ENCODE measurements at places on chromosomes 6 and 20.

DNA sequence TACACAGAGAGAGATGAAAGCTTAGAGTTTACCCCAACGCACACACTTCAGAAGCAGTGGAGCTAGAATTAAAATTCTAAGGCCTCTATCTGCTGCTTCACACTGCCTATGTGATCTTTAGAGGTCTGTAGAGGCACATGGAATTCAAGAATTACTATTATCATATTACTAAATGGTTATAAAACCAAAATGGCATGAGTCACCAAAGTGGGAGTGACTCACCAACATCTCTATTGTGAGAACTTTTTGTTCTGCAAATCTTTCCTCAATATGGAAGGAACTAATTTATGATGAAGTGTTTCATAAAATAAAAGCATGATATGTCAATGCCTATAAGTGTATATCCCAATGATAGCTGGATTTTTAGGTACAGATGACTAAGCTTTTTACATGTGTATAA lies 28.5 kb upstream of the TMEM244 start:
- DNase-seq, result no peak

DNA sequence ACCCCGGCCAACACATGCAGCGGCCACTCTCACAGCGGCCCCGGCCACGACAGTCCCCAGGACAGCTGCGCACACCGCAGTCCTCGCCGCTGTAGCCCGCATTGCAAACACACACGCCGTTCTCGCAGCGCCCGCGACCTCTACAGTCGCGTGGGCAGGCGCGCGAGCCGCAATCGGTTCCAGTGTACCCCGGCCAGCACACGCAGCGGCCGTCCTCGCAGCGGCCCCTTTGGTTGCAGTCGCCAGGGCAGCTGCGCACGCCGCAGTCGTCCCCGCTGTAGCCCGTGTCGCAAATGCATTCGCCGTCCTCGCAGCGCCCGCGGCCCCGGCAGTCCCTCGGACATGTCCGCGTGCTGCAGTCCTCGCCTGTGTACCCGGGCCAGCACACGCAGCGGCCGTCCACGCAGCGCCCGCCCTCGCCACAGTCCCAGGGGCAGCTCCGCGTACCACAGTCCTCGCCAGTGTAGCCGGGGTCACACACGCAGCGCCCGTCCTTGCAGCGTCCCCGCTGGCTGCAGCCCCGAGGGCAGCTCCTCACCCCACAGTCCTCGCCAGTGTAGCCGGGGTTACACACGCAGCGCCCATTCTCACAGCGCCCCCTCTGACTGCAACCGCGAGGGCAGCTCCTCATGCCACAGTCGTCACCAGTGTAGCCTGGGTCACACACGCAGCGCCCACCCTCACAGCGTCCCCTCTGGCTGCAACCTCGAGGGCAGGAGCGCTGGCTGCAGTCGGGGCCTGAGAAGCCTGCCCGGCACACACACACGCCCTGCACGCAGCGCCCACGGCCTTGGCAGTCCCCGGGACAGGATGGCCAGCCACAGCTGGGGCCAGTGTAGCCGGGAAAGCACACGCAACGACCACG lies 12.5 kb downstream of the TNXB start:
- DNase-seq, result no peak

DNA sequence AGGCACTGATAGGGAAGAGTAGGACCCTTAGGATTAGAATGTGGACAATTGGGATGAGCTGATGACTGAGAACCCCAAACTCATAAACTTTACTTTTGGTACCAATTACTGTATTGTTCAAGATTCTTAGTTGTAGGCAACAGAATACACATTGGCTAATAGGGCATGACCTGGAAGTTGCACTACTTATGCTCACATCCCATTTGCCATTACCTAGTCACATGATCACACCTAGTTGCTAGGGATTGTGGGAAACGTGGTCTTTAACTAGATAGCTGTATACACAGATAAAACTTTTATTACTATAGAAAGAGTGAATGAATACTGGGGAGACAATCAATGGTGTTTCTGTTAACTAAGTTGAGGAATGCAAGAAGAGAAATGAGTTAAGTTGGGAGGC lies 113.4 kb upstream of the AKIRIN2 start:
- no peak for DNase-seq

GRCh38 chr6:42349753-42350511 lies 101.8 kb downstream of the TRERF1 start:
- no peak for DNase-seq

- no peak for DNase-seq
Observed at GRCh38 chr6:829656-830055, 136.7 kb upstream of the EXOC2 start.

GRCh38 chr6:104252276-104252675 lies 607.4 kb downstream of the HACE1 start:
- no peak for DNase-seq

DNA sequence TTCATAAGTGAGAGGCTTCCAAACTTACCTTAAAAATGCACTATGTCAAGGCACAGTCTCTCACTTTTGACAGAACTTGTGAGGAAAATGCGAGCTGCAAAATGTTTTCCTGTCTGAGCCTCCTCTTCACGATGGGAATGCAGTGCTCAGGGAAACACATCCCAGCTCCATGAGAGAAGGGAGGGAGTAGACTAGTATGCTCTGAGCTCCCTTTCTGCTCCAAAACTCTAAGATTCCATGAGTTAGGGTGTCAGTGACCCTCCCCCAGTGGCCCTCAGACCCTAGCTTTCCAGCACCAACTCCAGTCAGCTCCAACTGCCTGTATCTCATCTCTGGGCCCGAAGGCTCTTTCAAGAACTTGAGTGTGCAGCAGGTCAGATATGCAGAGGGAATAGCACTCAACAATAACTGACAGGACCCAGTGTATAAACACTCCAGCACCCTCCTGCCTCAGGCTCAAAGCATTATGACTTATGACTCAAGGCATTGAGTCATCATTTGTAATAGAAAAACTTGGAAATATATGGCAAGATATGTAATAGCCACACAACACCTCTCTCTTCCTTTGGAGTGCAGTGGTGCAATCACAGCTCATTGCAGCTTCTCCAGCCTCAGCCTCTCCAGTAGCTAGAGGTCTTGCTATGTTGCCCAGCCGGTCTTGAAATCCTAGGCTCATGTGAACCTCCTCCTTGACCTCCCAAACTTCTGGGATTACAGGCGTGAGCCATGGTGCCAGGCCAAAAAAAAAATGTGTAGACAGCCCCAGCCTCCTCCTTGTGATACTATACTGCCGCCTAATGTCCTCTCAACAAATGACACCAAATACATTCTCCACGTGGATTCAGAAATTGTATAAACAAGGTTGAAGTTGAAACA lies 16.7 kb upstream of the ENTPD6 start:
- no peak for DNase-seq
